ENCODE measurements at places on chromosomes 2 and 18. TPM values are rescaled to one million over a fixed set of nuclear protein-coding genes. Genes with fewer than 3 reads are reported as not detected.

The CDCA7 gene
- total RNA-seq: 29.3 TPM

The TMEM169 gene
- total RNA-seq: 0.45 TPM

The RTP5 gene
- not detected for total RNA-seq

The PSMD14 gene
- 71.4 TPM for total RNA-seq

The CD302 gene
- total RNA-seq: 5.0 TPM

The AKAIN1 gene
- not detected for total RNA-seq

The FIGN gene
- total RNA-seq: 0.74 TPM

The LRRTM1 gene
- total RNA-seq: not detected

The FBLN7 gene
- total RNA-seq: 1.0 TPM

The IHH gene
- not detected for total RNA-seq

The ADCY3 gene
- 48.3 TPM for total RNA-seq

The LINC00305 gene
- not detected for total RNA-seq

The TMEM182 gene
- 1.7 TPM for total RNA-seq

The AQP12B gene
- total RNA-seq: not detected

The ZBTB7C gene
- not detected for total RNA-seq

The SLC30A3 gene
- total RNA-seq: 0.34 TPM

The CNTNAP5 gene
- total RNA-seq: not detected

The KLHL30 gene
- total RNA-seq: not detected

The COLEC12 gene
- 14.8 TPM for total RNA-seq

The UGT1A8 gene
- total RNA-seq: not detected

The SPC25 gene
- 12.9 TPM for total RNA-seq

The SERPINB12 gene
- total RNA-seq: not detected

The KIF1A gene
- total RNA-seq: not detected

The MEMO1 gene
- 38.7 TPM for total RNA-seq
